Lung (tissue), 17 donors: ENCODE measurements at places on chromosomes 12 and 14. TPM values are rescaled to one million over a fixed set of nuclear protein-coding genes. Genes with fewer than 3 reads are reported as not detected.

GRCh38 chr12:80445083-80445793 lies 1.2 kb downstream of the PTPRQ start:
- no peaks in the 10 kb centered on the region for H3K36me3 ChIP-seq
- no peaks in the 10 kb centered on the region for H3K27me3 ChIP-seq
- no peak overlapping the region for H3K27ac ChIP-seq
- peak; percentile 52 for DNase-seq
- H3K4me1 ChIP-seq: no peaks in the 10 kb centered on the region

GRCh38 chr12:12599750-12600643 lies 11.7 kb upstream of the CREBL2 start:
- DNase-seq: no peak
- no peak overlapping the region for H3K4me3 ChIP-seq
- H3K27ac ChIP-seq: no peak overlapping the region
- H3K36me3 ChIP-seq: no peaks in the 10 kb centered on the region
- H3K27me3 ChIP-seq: no peaks in the 10 kb centered on the region
- H3K4me1 ChIP-seq: no peaks in the 10 kb centered on the region

Gene DYNC1H1
- polyA plus RNA-seq: 111 TPM

- DNase-seq: peak; percentile 44
- no peaks in the 10 kb centered on the region for H3K36me3 ChIP-seq
- peak within 1 kb of the TSS; percentile 73 for H3K27ac ChIP-seq
Measured at GRCh38 chr14:95516554-95517181, at the start of gene SYNE3. SYNE3 (minus strand) TSS chr14:95516650; CDS start chr14:95475821, 40,829 bp downstream.

- peaks cover 16% of the 10 kb centered on the region for H3K27me3 ChIP-seq
- H3K4me3 ChIP-seq: no peak overlapping the region
- H3K27ac ChIP-seq: no peak overlapping the region
- H3K4me1 ChIP-seq: no peaks in the 10 kb centered on the region
- H3K36me3 ChIP-seq: no peaks in the 10 kb centered on the region
Measured at GRCh38 chr12:115752156-115752555, 525.3 kb downstream of the MED13L start.

DNA sequence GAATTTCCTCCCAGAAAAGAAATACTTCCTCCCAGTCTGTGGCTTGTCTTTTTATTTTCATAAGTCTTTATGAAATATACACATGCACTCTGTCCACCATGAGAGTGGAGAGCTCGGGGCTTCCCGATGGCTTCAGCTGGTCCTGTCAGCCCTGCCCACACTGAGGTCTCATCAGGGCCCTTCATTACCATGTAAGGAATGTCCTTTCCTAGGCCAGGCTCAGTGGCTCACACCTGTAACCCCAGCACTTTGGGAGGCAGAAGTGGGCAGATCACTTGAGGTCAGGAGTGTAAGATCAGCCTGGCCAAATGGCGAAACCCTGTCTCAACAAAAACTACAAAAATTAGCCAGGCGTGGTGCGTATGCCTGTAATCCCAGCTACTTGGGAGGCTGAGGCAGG lies 77.0 kb downstream of the CPSF2 start:
- DNase-seq: no peak
- no peak overlapping the region for H3K27ac ChIP-seq
- no peak overlapping the region for H3K4me3 ChIP-seq
- no peaks in the 10 kb centered on the region for H3K4me1 ChIP-seq
- H3K27me3 ChIP-seq: no peaks in the 10 kb centered on the region

Gene TAS2R13
- polyA plus RNA-seq: not detected

DNA sequence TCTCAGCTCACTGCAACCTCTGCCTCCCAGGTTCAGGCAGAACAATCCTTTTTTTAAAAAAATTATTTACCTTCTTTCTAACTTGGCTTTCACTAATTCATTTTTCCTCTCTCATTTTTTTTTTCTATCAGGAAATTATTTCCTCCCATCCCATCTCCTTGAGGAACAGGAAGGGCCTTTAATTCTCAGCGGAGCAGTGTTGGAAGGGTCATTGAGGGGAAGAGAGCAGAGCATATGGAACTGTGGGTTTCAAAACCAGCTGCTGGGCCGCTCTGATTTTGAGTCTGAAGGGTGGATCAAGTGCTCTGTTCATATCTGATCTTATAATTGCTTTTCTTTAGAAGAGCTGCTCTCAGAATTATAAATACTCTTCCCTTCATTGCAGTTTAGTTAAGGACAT lies 29.0 kb downstream of the NUBPL start:
- no peak overlapping the region for H3K4me3 ChIP-seq
- no peaks in the 10 kb centered on the region for H3K36me3 ChIP-seq
- DNase-seq: no peak
- no peaks in the 10 kb centered on the region for H3K4me1 ChIP-seq

- H3K27me3 ChIP-seq: no peaks in the 10 kb centered on the region
- H3K27ac ChIP-seq: no peak overlapping the region
- no peaks in the 10 kb centered on the region for H3K36me3 ChIP-seq
- DNase-seq: no peak
- no peaks in the 10 kb centered on the region for H3K4me1 ChIP-seq
Measured at GRCh38 chr12:121189619-121190155, 20.2 kb upstream of the P2RX4 start.

DNA sequence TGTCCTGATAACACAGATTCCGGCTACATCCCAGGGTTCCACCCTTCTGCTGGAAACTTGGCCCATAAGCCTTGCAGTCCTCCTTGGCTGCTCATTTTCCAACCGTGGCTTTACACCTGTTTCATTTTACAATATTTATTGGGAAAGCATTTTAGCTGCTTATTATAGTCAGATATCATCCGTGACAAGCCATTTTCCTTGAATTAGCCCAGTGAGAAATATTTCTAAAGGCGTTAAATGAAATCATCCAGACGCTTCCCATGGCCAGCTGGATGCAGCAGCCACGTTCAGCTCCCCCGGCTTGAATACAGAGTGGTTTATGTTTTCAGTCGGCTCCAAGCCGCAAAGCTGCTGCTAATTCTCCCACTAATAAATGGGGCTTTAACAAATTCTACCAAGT lies 245.0 kb upstream of the PELI2 start:
- no peaks in the 10 kb centered on the region for H3K27me3 ChIP-seq
- no peaks in the 10 kb centered on the region for H3K4me1 ChIP-seq
- DNase-seq: peak; percentile 44
- no peak overlapping the region for H3K4me3 ChIP-seq
- H3K36me3 ChIP-seq: no peaks in the 10 kb centered on the region
- H3K27ac ChIP-seq: no peak overlapping the region

- peaks cover 26% of the 10 kb centered on the region for H3K36me3 ChIP-seq
- no peak overlapping the region for H3K4me3 ChIP-seq
- H3K27ac ChIP-seq: no peak overlapping the region
- DNase-seq: no peak
- no peaks in the 10 kb centered on the region for H3K27me3 ChIP-seq
Measured at GRCh38 chr12:91104812-91105466, 6.4 kb downstream of the LUM start.

- no peaks in the 10 kb centered on the region for H3K36me3 ChIP-seq
- no peaks in the 10 kb centered on the region for H3K27me3 ChIP-seq
- H3K4me3 ChIP-seq: no peak overlapping the region
- DNase-seq: no peak
- no peak overlapping the region for H3K27ac ChIP-seq
- no peaks in the 10 kb centered on the region for H3K4me1 ChIP-seq
Measured at GRCh38 chr14:78029601-78030372, 140.4 kb upstream of the NRXN3 start.

DNA sequence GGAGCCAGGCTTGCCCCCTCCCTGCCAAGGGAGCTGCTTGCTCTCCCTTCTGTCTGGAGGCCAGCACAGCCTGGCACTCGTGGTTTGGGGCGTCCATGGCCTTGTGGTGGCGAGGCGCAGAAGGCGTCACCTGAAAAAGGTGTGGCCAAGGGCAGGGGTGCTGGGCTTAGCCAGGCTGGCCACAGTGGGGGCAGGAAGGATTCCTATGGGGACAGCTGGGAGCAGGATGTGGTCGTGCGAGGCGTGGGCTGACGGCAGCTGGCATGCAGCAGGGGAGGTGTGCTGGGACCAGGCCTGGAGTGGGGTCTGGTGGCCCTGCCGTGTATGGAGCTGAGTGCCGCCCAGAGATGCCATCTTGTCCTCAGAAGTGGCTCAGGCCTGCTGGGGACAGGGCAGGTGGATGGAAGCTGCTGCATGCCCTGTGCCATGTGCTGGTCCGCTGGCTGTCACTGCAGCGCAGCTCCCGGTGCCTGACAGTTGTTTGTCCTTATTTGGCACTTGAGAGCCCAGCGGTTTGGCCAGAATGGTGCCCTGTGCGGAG lies 30.0 kb downstream of the SH2B3 start:
- H3K4me1 ChIP-seq: peaks cover 53% of the 10 kb centered on the region
- H3K4me3 ChIP-seq: no peak overlapping the region
- H3K36me3 ChIP-seq: peaks cover 6% of the 10 kb centered on the region
- no peaks in the 10 kb centered on the region for H3K27me3 ChIP-seq
- no peak for DNase-seq

DNA sequence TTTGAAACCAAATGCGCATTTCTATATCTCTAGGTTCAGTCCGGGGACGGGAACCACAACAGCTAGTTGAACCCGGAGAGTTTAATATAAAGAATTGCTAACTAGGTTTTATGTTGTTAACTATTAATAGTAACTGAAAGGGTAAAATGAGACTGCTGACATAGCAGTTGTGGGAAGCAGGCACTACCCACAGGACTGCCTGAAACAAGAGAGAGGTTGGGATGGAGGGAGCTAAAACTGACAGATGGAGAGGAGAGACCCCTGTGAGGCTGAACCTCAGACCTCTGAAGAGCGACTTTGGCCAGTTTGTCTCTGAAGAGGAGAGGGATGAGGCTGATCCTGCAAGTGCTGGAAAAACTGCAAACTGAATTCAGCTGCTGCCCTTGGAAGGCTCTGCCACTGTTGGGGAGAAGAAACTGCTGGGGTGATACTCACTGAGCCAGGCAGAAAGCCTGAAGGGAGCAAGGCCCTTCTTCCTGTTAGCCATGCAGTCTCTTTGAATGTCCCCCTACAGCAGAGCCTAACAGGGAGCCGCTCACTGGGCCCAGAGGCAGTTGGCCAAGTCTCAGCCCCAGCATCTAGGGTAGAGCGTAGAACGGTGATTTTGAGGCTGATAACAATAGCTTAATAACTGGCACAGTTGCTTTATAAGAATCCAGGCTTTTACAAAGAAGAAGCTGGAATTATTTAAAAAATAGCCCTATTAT lies 172.2 kb downstream of the NPAS3 start:
- no peak overlapping the region for H3K4me3 ChIP-seq
- peaks cover 2% of the 10 kb centered on the region for H3K27me3 ChIP-seq
- H3K4me1 ChIP-seq: no peaks in the 10 kb centered on the region
- no peaks in the 10 kb centered on the region for H3K36me3 ChIP-seq

- no peak for DNase-seq
- no peaks in the 10 kb centered on the region for H3K27me3 ChIP-seq
- no peak overlapping the region for H3K27ac ChIP-seq
- no peaks in the 10 kb centered on the region for H3K36me3 ChIP-seq
- peaks cover 7% of the 10 kb centered on the region for H3K4me1 ChIP-seq
Measured at GRCh38 chr12:89514751-89515150, 9.8 kb downstream of the GALNT4 start.

DNA sequence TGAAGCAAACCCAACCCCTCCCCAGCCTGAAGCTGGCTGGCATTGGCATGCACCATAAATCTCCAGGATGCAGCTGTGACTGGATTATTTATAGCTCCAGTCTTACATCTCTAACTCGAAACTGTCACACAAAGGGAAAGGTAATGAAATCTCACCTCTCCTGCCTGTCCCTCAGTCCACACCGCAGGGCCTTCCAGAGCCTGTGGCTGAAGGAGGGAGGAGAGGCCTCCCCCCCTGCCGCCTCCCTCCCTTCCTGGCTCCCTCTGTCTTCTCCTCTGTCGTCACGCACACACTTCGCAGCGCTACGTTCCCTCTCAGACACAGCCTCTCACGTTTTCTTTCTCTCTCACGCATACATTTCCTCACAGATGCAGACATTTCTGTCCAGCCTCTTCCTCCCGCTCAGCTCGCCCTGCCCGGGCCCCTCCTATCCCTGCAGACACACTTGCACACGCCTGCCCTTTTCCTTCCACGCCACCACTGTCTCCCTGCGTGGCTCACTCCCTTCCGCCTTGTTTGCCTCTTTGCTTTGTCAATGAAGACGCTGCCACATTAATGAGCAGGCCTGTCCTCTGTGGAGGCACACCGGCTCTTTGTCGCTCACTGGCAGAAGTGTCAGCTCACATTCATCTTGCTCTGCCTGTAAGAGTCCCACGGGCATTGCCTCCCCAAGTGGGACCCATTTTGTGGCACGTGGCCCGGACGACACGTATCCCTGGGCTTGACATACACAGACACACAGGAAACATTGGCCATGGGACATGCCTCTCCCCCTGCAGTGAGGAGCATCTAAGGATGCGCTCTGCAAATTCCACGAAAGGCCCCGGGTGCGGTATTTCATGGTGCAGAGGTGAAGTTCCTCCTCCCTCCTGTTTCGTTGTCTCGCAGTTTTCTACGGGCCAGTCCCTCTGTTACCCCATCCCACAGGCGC lies 27.9 kb downstream of the IRF2BPL start:
- H3K4me3 ChIP-seq: no peak overlapping the region
- no peaks in the 10 kb centered on the region for H3K36me3 ChIP-seq
- peak overlapping the region; percentile 33 for H3K27ac ChIP-seq
- no peaks in the 10 kb centered on the region for H3K27me3 ChIP-seq
- peak; percentile 77 for DNase-seq
- peaks cover 36% of the 10 kb centered on the region for H3K4me1 ChIP-seq

- DNase-seq: no peak
- no peaks in the 10 kb centered on the region for H3K27me3 ChIP-seq
- H3K4me3 ChIP-seq: no peak overlapping the region
- H3K36me3 ChIP-seq: peaks cover 10% of the 10 kb centered on the region
- no peak overlapping the region for H3K27ac ChIP-seq
- peaks cover 13% of the 10 kb centered on the region for H3K4me1 ChIP-seq
Measured at GRCh38 chr12:123152833-123153232, 1.9 kb upstream of the PITPNM2 start.

Gene FSCB
- polyA plus RNA-seq: not detected

Gene RIMKLB
- 43.2 TPM for polyA plus RNA-seq

DNA sequence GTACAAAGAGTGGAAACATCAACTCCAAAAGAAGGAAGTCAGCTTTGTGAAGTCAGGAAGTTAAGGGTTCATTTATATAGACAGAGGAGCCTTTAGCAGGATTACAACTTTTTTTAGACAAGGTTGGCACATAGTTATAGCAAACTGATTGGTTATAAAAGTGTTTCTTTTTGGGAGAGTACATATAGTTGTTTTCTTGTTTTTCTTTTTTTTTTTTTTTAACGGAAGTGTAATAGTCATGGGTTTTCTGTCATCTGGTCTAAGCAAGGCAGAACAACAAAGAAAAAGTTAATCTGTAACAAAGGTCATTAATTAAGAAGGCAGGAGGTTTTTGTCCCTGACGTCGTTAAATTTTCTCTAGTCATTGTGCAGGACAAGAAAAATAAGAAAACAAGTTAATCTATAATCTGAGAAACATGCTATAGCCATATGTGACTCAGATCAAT lies 13.0 kb upstream of the MFAP5 start:
- H3K36me3 ChIP-seq: no peaks in the 10 kb centered on the region
- H3K4me3 ChIP-seq: no peak overlapping the region
- H3K27ac ChIP-seq: no peak overlapping the region
- no peak for DNase-seq

Gene ITFG2
- polyA plus RNA-seq: 26.0 TPM

- H3K27ac ChIP-seq: no peak overlapping the region
- no peak overlapping the region for H3K4me3 ChIP-seq
- no peaks in the 10 kb centered on the region for H3K27me3 ChIP-seq
- no peak for DNase-seq
- peaks cover 8% of the 10 kb centered on the region for H3K36me3 ChIP-seq
- H3K4me1 ChIP-seq: peaks cover 14% of the 10 kb centered on the region
Measured at GRCh38 chr14:104770851-104771272, 17.9 kb downstream of the SIVA1 start.

Gene PARPBP
- polyA plus RNA-seq: 1.5 TPM

GRCh38 chr12:69978020-69978419 lies 153.0 kb downstream of the MYRFL start:
- H3K27me3 ChIP-seq: no peaks in the 10 kb centered on the region
- DNase-seq: no peak
- H3K4me3 ChIP-seq: no peak overlapping the region
- no peaks in the 10 kb centered on the region for H3K36me3 ChIP-seq
- no peak overlapping the region for H3K27ac ChIP-seq
